ENCODE measurements at places on chromosomes 6 and 20.
A peak's percentile ranks its signal among the peaks of the same experiment; 100 is the strongest.

DNA sequence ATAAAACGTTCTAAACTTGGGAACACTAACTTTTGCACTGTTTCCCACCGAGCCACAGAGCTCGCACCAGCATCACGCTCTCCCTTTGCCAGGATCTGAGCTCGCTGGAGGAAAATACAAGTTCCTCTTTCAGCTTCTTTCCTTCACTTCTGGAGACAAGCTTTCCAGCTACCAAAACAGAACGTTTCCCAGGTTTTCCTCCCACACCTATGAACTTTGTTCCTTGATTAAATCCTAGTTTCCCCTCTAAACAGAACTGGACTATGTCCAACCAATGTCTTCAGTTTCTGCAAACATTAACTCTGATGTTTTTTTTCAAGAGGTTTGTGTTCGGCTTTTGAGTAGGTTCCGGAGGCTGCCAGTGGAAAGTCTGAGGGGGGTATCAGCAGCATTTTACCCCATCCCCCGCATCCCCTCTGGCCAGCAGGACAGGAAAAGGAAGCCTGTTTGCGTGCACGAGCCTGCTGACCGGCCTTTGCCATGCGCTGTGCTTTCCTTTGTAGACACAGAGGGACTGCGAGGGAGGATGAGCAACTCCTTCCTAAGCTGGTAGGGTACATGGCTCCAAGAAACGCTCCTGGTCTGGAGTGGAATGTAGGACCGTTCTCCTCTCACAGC lies 135.5 kb downstream of the LY86 start:
- DNase-seq, result peak; percentile 35

- DNase-seq, result no peak
Observed at GRCh38 chr6:15317251-15317650, 71.4 kb downstream of the JARID2 start.

GRCh38 chr6:128029826-128030225 lies 129.0 kb upstream of the THEMIS start:
- no peak for DNase-seq

- DNase-seq, result no peak
Observed at GRCh38 chr6:39808964-39809363, 16.8 kb downstream of the DAAM2 start.

DNA sequence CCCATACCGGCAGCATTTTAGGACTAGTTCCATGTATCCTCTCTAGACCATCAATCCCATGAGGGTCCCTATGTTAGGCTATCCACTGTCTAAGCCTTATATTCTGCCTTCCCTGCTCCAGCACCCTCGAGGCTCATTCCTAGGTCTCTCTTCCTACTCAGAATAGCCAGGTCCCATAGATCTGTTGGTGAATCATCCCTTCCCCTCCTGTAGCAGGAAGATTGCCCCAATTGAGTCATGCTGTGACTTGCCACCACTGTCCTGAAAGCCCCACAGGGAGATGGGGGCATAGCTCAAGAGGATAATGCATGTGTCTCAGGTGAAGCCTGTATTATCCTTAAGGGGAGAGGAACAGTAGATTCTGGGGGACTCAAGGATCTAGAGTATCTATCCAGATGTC lies 143.1 kb upstream of the MOCS1 start:
- DNase-seq, result no peak

DNA sequence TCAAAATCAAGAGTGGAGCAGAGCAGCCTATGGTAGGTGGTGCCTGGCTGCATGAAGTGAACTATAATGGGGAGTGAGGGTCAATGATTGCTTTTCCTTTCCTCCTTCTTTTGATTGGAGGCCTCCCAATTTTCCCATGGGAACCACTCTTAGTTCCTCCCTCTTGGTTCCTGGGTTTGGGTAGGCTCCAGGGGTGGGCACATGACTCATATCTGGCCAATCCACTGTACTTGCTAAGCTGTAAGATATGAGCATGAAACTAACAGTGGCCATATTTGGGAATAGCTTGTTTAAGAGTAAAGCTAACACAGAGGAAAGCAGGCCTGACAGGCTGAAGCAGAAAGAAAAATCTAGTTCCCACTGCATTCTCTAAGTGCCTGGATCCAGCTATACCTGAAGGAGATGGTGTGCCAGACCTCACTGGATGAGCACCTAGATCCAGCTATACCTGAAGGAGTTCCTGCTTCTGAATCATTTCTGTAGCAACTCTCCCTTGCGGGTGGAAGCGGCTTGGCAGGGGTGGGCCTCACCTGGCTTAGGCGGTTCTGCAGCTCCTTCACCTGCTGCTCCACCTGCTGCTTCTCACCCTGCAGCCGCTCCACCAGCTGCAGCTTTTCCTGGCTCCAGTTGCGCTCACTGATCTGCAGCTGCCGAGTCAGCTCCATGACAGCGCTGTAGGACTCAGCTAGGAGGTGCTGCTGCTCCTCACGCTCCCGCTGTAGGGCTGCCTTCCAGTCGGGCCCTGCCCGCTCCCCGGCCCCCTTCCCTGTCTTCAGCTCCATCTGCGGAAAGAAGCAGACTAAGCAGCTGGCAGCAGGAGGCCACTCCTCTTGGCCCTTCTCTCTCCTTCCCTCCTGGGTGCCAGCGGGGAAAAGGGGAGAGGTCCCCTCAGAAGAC lies 29.0 kb upstream of the DSN1 start:
- DNase-seq, result no peak

DNA sequence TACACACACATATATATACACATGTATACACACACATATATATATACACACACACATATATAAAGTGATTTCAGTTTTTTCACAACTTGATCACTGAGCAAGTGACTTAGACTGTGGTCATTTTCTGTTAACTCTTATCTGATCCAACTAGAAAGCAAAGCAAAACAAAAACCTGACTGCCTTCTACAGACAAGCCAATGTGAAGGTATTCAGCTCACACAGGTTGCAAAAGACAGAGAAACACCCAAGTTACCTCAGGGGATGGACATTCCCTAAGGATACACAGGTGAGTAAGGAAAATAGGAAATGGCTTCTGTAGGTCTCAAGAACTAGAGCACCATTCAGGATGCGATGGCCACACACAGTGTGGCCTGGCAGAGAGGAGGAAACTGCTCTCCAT lies 58.4 kb upstream of the IER3 start:
- no peak for DNase-seq

DNA sequence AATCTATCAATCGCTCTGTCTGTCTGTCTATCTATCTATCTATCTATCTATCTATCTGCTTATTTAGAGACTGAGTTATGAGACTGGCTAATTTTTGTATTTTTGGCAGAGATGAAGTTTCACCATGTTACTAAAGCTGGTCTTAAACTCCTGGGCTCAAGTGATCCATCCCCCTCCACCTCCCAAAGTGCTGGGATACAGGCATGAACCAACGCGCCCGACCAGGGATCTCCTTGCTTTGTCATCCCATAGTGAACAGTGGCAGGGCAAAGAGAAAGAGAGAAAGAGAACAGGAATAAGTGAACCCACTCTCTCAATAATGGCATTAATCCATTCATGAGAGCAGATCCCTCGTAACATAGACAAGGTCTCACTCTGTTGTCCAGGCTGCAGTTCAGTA lies 66.4 kb upstream of the DSP start:
- DNase-seq, result no peak

- peak; percentile 46 for DNase-seq
Observed at GRCh38 chr6:39224523-39225182, 4.6 kb downstream of the KCNK5 start.

DNA sequence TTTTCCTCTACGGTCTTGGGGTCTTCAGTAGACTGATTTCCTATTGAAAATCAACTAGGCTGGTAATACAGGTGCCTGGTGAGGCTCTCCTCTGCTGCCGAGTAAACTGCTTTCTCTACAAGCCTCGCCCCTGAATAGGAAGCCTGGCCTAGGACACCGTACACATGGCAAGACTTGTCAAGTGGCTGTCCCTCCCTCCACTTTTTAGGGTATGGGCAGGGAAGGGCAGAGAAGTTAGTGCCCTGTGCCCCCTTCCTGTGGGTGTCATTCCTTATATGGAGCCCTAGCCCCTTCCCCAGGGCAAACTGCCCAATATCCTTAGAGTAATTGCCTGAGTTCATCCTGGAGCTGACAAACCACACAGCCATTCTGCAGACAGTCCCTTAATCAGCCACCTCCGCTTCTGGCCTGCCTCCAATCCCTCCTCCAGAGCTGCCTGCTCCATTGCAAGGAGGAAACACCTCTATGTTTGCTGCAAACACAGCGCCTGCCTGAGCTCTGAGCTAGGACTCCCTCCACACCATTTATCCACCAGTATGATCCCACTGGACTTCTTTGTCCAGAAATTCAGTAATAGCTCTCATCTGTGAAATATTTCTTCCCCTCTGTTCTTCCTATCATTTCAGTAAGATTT lies 93.1 kb downstream of the CHD6 start:
- no peak for DNase-seq

DNA sequence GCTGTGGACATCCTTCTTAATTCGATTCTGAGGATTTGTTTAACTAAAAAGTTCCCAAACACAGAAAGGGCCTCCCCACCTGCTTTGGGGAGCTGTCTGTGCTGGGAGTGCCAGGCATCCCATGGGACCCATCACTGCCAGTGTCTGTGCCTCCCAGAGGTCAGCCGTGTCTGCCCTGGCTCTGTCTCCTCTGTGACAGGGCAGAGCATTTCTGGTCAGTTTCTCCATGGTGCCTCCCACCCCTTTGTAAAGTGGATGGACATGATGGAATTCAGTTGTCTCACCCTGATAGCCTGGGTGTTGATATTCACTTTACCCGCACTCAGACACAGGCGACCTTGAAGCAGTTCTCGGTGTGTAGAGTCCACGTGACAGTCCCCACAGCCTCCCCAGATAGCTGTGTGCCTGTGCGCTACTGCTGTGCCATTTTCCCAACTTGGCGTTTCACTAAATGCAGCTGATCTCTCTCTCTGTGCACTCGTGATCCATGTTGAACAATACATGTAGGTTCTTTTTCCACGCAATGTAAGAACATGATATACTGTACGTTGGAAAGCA lies 70.5 kb downstream of the CDS2 start:
- no peak for DNase-seq

DNA sequence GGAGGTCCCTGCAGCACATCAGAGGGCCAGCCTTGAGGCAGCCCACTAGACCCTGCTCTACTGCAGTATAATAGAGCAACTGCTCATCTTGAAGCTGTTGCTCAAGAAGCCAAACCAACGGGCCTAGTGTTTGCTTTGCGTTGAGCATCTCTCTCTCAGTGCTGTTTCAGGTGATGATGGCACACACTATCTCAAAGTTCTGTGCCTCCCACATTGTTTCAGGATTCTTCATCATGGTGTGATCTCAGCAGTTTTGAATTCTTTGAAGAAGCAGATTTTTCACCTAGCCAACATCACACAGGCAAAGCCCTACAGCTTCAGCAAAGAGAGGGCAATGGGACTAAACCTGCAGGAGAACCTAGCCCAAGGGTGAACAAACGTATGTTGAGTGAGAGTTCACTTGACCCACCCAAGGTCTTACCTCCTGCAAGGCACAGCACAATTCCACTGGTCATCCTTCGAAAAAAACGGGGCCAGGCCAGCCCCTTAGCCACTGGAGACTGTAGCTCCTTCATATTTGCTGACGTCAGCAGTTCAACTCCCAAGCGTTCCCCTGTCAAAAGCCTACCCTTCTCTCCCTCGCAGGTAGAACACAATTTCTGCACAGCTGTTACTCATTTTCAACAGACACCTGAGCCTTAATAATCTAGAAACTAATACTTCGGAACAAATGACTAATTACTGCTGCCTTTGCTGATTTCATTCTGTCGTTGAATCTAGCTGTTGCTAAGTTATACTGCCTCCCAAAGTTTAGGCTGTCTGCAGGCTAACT lies 15.8 kb downstream of the MYB start:
- DNase-seq, result peak; percentile 72

GRCh38 chr6:108862479-108863191 lies 14.4 kb downstream of the ARMC2 start:
- peak; percentile 30 for DNase-seq

DNA sequence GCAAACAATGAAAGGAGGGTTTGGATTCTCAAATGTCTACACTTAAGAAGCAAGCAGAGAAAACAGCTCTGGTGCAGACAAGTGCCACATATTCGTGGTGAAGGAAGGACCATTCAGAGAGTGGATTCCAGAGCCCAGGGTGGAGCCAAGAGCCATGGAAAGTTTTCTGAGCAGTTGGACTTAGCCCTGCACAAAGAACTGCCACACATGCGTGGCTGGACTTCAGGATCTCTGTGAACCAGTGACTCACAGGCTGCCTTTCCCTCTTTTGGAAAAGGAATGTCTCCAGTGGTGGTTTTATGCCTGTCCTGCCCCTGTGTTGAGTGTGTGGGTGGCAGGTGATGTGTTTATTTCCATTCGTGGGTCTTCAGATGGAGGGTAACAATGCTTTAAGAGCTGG lies 489.5 kb downstream of the CDH26 start:
- DNase-seq, result no peak

GRCh38 chr6:152244998-152245630 lies 392.0 kb downstream of the SYNE1 start:
- no peak for DNase-seq

- no peak for DNase-seq
Observed at GRCh38 chr6:24740861-24741260, 21.9 kb upstream of the C6orf62 start.

DNA sequence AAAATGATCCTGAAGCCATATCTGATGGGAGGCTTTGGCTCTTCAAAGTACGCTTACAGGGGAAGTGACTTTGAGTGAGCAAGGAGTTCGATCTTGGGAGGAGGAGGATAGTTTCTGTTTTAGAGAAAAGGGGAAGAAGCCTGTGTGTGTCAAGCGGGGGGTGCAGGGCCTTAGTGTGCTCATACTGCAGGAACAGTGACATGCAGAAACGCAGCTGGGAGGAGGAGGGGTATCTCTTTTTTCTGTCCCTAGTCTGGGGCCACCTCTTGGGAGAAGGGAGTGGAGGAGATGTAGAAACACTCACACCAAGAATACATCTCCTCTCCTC lies 19.8 kb downstream of the SIRPD start:
- peak; percentile 99 for DNase-seq

GRCh38 chr6:14316651-14317386 lies 199.2 kb downstream of the CD83 start:
- peak; percentile 6 for DNase-seq

DNA sequence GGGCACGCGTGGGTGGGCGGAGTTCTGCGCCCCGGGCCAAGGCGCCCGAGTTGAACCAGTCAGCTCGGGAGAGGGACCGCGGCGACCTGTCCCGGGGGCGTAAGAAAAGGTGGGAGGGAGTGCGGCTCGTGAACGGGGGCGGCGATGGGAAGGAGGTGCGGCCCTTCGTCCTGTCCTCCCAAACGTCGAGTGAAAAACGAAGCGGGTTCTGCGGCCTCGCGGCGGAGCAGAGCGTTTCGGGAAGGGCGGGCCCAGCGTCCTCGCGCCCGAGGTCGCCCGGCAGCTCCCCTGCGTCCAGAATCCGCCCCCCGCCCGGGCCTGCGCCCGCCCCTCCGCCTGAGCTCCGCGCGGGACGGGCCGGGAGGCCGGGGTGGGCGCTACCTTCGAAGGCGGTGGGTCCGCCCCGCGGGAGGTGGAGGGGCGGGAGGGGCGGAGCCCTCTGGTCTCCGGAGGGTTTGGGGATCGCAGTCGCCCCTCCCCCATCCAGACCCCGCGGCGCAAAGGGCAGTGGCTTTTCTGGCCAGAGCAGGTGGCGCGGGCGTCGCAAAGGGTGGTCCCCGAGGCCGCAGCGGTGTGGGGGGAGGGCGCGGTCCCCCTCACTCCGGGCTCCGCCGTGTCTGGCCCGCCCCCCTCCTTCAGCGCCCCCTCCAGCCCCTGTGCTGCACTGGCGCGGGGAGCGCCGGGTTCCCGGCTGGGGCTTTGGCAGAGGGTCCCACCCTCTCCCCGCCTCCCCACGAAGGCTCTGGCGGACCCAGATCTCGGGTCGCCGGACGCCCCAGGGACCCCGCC lies 838 bp downstream of the STMN3 start:
- DNase-seq, result no peak

GRCh38 chr6:16965689-16966088 lies 136.2 kb upstream of the STMND1 start:
- no peak for DNase-seq

GRCh38 chr6:11264100-11264499 lies 31.6 kb upstream of the NEDD9 start:
- DNase-seq, result no peak
